NCI-H2029 treated with DMSO at 0.1 percent for 48 hours (cell line): ENCODE measurements at places on chromosomes 7 and 10.

DNA sequence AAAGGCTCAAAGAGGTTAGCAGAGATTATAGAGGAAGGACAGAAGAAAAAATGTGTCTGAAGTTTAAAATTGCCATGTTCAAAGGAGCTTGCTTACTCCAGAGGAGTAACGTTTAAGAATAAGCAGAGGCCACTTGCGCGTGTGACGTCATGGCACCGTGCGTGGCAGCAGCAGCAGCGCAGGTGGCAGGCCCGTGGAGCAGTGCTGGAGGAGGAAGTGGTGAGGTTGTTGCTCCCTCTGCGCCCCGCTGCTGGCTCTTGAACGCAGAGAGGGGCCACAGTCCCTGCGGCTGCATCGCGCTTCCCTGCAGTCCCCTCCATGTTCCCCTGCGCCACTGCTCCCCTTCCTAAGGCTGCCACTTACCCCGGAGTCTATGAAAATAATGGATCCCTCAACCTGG is 37.5 kb downstream of the GDI2 start:
- DNase-seq, result no peak

- no peak for DNase-seq
Measured at GRCh38 chr10:116352125-116352524, 27.9 kb downstream of the CCDC172 start.

DNA sequence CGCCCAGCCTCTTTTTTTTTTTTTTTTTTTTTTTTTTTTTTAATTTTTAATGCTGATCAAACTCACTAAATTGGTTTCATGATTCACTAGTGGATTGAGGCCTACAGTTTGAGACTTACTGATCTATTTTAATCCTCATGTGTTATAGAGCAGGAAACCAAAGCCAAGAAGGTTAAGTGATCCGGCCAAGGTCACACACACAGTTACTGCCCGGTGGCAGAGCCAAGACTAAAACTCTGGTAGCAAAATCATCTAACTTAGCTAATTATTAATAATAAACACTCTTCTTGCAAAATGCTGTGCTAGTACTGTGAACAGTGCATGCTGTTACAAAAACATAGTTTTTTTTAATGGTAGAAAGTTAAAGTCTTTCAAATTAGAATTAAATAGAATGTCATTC is 188.3 kb upstream of the NFE2L3 start:
- no peak for DNase-seq

GRCh38 chr7:542713-543500 is 23.3 kb upstream of the PDGFA start:
- DNase-seq, result no peak

GRCh38 chr7:42947521-42947920 is 15.3 kb downstream of the MRPL32 start:
- DNase-seq, result no peak

DNA sequence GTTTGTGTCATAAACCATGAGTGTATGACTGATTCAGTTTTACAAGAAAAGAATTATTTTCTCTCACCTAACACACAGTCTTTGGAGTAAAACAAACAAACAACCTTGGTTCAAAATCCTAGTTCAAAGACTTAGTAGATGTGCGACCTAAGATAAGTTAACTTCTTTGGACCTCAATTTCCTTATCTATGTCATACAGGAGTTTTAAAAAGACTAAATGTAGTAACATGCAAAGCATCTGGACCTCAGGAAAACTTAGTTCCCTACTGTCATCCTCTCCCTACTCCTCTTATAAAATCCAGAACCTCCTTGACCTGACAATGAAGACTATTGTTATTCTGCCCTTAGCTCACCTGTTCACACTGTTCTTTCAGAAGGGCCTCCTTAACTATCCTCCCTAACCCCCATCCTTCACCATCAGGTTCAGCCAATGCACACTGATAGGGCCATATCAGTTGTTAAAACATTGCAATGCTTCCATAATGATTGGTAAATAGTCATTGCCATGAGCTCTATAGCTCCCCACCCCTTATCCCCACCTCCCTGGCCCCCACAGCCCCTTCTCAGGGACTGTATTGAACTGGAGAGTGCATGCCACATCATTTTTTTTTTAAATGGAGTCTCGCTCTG is 28.8 kb upstream of the CCNJ start:
- no peak for DNase-seq

GRCh38 chr10:110432084-110432483 is 65.6 kb upstream of the DUSP5 start:
- DNase-seq, result no peak

DNA sequence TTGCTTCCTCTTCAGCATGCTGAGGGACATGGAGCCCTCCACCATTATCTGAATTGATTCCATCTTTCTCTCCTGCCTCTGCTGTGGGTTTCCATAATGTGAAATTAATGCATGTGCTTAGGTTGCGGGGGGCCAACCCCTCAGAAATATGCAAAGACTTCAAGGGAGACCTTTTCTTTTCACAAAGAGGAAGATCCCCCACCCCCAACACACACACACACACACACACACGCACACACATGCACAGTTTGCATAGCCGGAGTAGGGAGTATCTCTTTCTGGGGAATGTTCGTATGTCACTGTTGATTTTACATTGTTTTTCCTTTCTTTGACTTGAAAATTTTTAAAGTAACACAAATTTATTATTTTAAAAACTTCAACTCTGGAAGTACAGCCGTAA is 193.5 kb downstream of the MGMT start:
- DNase-seq, result no peak

DNA sequence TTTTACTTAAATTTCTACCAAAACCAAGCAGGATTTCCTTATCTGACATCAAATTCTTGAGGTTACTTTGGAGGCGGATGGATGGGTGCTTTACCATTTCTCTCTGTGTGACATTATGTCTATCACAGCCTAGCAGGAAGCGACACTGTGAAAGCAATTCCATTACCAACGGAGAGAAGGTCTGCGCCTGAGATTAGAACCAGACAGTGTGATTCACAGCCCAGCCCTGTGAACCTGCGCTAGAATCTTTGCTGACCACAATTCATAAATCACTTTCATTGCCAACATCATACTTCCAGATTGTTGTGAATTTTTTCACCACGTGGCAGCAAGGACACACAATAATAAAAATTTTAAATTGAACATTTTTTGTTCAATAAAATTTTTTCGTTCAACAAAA is 126.5 kb downstream of the CUBN start:
- no peak for DNase-seq

- DNase-seq, result no peak
Measured at GRCh38 chr10:23413629-23414089, 25.2 kb upstream of the OTUD1 start.

- no peak for DNase-seq
Measured at GRCh38 chr10:128161031-128161430, 34.8 kb upstream of the MKI67 start.

GRCh38 chr7:81383846-81384245 is 386.0 kb downstream of the HGF start:
- DNase-seq, result no peak

DNA sequence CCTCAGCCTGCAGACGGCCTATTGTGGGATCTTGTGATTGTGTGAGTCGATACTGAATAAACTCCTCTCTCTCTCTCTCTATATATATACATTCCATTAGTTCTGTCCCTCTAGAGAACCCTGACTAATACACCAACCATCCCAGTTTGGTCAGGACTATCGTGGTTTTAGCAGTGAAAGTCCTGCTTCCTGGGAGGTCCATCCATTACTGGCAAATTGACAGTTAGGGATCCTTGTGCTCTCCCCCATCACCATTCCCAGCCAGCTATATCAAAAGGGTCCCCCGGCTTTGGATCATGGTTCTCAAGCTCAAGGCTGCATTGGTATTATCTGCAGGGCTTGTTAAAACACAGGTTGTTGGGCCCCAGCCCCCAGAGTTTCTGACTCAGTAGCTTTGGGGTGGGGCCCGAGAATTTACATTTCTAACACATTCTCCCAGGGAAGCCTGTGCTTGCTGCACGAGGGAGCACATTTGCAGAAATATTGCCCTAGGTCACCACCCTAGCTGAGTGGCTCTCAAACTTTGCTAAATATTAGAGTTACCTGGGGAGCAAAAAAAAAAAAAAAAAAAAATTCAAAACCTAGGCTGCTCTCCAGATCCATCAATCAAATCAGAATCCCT is 899.1 kb upstream of the AUTS2 start:
- DNase-seq, result no peak

DNA sequence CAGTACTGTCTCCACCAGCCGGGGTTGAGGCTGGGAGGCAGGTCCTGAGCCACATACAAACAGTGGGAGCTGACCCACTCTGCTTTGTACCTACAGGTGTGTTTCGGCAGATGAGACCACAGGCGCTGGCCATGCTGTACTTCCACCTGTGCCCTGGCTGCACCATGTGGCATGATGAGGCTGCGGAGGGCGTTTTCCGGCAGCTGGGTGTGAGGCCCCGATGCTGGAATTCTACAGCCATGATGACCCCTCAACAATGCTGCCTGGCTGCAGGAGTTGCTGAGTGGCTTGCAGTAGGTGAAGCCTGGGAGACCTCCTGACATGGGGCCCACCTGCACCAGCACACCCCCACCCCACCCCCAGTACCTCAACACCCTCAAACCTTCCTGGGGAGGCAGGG is 18.0 kb downstream of the IMPDH1 start:
- DNase-seq, result no peak

DNA sequence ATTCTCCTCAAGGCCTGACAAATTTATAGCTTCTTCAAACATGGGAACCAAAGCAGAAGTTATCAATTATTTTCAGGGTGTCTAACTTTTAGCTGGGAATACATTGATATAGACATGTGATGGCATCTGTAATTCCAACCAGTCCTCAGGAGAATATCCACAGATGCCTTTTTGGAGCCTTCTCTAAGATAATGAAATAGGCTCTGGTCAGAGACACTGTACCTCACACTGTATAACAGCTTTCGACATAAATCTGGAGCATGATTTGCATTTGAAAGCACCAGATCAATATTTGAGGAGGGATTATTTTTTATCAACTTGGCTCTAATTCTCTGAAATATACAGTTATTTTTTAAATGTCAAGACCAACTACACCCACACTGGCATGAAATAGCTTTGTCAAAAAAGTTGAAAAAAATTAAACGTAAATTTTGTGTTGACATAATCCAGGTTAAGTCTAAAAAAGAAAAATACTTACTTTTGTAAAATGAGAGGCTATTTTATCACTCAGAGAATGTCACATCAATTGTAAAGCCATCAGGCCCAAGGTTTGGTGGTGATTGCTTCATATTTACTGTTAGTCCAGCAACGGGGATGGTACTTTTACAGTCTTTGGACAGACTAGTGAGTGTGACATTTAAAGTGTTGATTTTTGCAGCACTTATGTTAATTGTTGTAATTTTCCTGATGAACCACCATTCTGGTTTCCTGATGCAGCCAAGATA is 177.0 kb upstream of the SP8 start:
- DNase-seq, result no peak

DNA sequence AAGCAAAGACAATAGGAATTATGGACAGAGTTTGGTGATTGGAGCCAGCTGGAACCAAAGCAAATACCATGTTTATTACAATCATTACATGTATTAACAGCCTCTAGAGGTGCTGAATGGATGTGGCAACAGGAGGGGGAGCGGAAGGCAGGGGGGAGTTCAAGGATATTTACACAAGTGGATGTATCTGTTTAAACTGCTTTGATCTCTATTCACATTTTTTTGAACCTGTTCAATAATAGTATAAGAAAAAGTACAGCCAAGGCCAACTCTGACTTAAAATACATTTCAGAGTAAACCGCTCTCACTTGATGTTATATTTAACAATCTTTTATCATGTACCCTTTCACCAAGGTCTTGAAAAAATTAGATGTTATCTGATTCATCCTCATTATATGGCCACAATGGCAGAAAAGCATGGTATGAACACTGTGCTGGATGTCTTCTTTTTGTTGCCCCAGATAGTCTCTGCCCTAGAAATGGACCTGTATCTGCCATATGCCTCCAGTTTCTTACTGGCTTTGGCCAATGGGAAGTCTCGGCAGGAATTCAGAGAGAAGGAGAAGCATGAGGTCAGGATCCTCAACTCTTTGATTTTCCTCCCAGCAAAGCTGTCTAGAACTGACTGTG is 88.2 kb upstream of the FAM133B start:
- DNase-seq, result no peak

DNA sequence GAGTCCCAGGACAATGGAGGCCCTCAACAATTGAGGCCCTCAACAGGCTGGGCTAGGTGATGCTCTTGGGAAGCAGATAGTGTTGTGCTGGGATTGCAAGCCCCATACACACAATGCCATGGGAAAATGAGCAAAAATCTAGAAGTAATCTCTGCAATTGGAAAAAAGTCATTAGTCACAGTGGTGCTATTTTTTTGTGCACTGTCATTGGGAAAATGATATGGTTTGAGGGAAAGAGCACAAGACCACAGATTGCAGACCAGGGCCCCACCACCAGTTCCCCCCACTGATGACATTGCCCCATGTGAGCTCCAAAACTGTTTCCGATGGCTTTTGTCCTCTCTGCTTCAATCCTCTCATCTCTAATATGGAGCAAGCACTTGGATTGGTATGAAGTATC is 1.9 kb downstream of the KCTD7 start:
- DNase-seq, result no peak

DNA sequence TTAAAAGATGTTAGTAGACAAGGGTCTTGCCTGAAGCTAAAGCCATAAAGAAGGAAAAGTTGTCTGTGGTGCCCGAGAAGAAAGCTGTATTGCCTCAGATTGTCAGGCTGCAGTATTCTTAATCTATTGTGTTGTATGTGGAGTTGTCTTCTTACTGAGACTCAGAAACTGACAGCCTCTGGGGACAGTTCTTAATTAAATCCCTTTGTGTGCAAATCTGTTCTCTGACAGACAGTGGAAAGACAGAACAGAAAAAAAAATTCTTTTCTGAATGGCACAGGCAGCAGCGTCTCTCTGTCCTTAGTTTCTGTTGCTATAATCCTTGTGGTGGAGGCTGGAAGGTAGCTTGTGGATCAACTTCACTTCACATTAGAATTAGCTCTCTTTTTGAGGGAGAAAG is 16.8 kb downstream of the VWC2 start:
- no peak for DNase-seq

DNA sequence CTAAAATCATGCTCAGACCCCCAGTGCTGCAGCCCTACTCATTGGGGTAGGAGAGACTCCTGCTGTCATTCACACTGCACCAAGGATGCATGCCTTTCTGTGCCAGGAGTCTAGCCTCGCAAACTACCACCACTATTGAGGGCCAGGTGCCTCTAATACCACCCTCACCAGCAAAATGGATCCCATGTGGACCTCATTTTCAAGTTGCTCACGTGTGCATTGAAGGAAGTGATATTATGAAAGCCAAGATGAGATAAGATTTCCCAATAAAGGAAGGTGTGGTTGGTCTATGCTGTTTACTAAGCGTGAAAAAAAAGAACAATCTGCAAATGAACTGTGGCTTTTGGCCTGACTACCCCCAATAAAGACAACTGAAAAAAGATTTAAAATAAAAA is 7.2 kb upstream of the LAMTOR4 start:
- no peak for DNase-seq

GRCh38 chr7:80017101-80017698 is 117.4 kb upstream of the GNAI1 start:
- DNase-seq, result no peak

GRCh38 chr10:84398696-84399095 is 70.3 kb downstream of the CCSER2 start:
- DNase-seq, result no peak

DNA sequence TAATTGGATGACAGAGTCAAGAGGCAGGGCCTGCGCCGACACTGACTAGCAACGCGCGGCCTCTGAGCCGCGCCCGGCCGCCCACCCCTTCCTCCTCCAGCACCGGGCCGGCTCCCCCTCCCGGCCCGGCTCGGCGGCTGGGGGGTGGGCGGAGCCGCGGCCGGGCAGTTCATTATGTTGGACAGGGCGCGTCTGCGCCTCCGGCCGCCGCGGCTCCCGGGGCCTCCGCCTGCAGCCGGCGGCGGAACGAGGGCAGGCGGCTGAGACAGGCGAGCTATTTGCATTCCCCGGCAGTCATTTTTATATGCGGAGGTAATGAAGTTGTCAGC is 106.7 kb downstream of the SNX10 start:
- DNase-seq, result no peak
